ENCODE measurements at places on chromosomes 13 and 19. TPM values are rescaled to one million over a fixed set of nuclear protein-coding genes. Genes with fewer than 3 reads are reported as not detected.

ZGLP1 gene
- 1.0 TPM for total RNA-seq

NLRP4 gene
- total RNA-seq, result not detected

DNA sequence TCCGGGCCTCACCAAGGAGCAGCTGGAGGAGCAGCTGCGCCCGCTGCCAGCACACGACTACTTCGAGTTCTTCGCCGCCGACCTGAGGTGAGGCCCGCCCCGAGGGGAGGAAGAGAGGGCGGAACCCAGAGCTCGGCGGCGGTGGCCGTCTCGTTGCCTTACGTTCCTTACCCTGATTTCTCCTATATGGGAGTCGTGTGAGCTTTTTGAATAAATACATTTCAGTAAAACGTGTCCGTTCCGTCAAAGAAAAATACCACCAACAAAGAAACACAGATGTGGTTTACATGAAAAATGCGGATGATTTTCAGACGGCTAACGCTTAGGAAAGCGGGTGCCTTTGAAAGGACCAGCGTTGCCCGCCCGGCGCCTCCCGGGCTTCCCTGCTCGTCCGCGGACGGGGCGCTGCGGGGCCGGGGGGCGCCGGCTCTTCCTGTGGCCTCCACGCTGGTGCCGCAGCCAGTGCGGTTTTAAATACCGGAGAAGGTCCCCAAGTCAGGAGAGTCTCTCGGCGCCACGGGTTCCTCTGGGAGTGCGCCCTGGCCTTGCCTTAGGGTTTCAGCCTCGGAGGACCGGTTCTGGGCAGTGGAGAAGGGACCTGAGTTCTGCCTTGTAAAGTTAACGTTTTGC is 755 bp downstream of the UPF3A start:
- peak; percentile 41 for DNase-seq

GNG7 gene
- 0.88 TPM for total RNA-seq

- no peak for DNase-seq
Measured at GRCh38 chr13:112569821-112570220, 18.1 kb downstream of the TUBGCP3 start.

GTF2F2 gene
- 6.2 TPM for total RNA-seq

- DNase-seq, result no peak
Measured at GRCh38 chr13:42075517-42075916, 27.1 kb downstream of the DGKH start.

DNA sequence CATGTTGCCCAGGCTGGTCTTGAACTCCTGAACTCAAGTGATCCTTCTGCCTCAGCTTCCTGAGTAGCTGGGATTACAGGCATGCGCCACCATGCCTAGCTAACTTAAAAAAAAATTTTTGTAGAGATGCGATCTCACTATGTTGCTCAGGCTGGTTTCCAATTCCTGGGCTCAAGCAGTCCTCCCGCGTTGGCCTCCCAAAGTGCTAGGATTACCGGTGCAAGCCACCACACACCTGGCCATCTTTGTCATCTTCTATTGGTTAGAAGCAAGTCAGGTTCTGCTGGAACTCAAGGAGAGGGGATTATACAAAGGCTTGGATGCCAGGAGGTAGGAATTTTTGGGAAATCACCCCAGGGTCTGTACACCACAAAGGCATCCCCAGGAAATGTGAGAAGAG is 25.2 kb downstream of the TNFSF14 start:
- no peak for DNase-seq

CYP2A6 gene
- not detected for total RNA-seq

PDCD2L gene
- total RNA-seq, result 24.8 TPM

DNA sequence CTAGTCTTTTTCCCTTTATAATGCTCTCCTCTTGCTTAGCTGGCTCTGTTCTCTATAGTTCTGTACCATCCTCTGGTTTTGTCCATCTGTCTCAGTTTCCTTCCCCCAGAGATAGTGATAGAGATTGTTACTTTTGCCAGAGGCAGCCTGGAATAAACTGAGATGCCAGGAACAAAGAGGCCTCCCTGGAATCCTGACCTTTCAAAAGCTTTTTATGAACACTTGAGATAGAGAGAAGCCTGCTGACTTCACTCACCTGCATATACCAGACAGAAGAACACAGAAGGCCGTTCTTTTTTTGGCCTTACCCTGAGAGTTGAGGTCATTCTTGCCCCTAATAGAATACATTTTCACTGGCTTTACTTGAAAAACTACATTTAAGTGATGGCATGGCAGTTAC is 150.2 kb downstream of the LHFPL6 start:
- no peak for DNase-seq

CYP4F8 gene
- 1.5 TPM for total RNA-seq

DNA sequence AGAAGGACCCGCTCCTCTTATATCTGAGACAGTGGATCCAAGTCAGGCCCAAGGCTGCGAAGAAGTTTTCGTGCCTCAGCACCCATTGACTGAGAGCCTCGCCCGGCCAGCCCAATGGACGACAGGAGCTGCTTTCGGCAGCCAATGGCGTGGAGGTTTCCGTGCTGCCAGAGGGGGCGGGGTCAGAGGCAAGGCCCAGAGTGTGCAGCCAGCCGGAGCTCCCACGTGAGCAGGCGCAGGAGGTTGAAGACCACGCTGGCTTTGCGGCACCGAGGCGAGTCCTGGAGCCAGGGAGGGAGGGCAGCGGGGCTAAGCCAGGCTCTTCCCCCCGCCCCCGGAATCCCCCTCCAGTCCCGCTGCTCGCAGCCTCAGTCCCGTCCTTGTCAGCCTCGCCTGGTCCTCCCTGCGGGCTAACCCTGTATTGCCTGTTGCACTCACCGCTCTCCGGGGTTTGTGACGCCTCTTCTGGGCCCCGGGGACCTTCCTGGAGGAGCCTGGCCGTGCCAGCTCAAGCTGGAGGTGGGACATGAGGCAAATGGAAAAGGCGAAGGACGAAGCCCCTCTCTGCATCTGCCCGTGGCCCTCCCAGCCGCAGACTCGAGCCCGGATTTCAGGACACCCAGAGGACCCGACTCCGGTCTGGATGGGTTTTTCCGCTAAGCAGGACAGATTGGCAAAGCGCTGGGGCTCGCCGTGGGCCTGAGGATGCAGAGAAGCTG is 1.5 kb downstream of the IFNL4 start:
- no peak for DNase-seq

GRCh38 chr19:11400798-11401197 is 16.7 kb upstream of the EPOR start:
- DNase-seq, result no peak

Data from uterus (tissue), 4 donors.